ENCODE measurements at places on chromosomes 5 and 9.

DNA sequence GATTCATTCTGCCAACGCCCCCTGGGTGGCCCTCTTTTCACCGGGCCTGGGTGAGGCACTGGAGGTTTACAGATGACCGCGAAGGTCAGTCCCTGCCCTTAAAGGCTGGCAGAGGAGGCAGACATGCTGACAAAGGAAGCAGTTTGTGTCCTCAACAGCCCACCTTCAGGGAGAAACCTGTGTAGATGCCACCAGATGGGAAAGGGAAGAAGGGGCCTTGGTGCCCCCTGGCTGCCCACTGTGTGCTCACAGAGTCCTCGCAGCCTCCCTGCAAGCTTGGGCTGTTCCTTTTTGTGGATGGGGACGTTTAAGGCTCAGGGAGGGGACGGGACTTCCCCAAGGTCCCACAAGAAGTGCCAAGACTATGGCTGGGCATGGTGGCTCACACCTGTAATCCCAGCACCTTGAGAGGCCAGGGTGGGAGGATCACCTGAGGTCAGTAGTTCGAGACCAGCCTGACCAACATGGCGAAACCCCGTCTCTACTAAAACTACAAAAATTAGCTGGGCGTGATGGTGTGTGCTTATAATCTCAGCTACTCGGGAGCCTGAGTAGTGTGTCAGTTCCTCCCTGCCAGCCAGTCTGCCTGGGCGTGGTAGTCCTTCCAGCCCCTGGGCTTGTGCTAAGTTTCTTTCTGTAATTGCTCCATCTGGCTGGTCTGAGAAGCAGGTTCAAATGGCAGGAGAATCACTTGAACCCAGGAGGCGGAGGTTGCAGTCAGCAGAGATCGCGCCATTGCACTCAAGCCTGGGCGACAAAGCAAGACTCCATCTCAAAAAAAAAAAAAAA lies 36.2 kb downstream of the NEK6 start:
- DNase-seq, result no peak

DNA sequence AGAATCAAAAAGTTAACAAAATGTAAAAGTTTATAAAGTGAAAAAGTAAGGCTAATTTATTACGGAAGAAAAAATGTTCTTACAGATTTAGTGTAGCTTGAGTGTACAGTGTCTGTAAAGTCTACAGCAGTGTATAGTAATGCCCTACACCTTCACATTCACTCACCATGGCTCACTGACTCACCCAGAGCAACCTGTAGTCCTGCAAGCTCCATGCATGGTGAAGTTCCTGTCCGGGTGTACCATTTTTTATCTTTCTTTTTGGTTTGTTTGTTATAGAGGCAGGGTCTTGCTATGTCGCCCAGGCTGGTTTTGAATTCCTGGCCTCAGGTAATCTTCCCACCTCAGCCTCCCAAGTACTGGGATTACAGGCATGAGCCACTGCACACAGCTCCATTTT lies 93.6 kb downstream of the MED27 start:
- DNase-seq, result no peak

- no peak for DNase-seq
These were observed 35.6 kb downstream of the TPPP start for GRCh38 chr5:657570-657969.

DNA sequence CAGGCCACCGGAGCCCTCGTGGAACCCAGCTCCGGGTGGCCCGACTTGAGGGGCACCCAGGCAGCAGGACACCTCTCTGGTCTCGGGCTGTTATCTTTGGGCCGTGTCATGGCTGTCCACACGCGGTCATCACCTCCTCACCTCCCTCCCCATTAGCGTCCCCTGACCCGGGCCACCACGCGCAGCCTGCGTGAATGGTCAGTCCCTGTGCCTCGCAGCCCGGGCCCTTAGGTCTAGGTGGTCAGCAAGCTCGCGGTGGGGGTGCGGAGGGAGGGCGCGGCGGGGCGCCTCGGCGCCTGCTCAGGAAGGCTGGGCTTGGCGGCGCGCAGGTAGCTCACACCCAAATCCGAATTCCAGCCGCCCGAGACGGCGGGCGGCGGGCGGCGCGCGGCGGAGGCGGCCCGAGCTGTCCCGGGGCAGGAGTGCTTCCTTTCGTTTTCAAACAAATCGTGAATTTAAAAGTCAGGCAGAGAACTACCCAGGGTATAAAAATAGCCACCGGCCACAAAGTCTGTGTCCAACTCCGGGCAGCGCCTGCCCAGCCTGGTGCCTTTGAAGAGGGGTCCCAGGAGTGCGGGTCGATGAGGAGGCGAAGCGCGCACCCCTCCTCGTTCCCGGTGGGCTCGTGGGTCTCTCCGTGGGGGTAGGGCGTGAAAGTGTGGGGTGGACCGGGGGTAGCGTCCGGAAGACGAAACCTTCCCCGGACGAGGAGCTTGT lies 1.0 kb upstream of the RXRA start:
- no peak for DNase-seq

- DNase-seq, result no peak
These were observed 1337.2 kb downstream of the PTPRD start for GRCh38 chr9:9275601-9276000.

DNA sequence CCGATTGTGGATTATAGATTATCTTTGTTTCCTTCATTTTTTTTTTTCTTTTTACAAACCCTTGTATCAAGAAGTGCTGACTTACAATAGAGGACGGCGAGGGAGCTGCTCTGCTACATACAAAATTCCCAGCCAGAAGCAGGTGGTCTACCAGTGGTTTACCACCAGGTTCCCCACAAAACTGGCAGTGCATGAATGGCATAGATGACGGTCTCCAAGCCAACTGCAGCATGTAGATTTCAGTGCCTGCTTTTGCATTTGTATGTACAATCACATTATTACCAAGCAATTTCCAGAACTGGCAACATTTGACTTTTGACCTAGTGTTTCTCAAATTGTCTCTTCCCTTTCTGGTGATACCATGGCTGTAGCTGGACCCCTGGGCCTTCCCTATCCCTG lies 84.0 kb downstream of the ACER2 start:
- DNase-seq, result no peak

DNA sequence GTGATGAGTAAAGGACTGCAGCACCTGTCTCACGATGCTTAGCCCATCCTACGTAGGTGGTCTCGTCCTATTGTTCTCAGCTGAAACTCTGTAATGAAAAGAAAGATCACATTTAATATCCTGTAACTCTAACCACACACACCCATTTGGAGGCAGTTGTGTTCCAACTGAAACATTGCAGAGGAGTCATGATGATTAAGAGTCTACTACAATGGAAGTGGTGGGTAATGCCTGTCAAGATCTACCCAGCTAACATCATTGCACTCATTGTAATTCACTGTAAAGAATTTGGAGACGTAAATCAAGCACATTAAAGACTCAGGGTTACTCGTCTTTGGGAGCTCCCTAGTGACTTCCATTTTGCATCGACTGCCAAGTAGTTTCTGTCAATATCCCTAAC lies 106.0 kb upstream of the PTPN3 start:
- DNase-seq, result no peak

GRCh38 chr9:76891874-76892273 lies 14.0 kb downstream of the PRUNE2 start:
- DNase-seq, result no peak

DNA sequence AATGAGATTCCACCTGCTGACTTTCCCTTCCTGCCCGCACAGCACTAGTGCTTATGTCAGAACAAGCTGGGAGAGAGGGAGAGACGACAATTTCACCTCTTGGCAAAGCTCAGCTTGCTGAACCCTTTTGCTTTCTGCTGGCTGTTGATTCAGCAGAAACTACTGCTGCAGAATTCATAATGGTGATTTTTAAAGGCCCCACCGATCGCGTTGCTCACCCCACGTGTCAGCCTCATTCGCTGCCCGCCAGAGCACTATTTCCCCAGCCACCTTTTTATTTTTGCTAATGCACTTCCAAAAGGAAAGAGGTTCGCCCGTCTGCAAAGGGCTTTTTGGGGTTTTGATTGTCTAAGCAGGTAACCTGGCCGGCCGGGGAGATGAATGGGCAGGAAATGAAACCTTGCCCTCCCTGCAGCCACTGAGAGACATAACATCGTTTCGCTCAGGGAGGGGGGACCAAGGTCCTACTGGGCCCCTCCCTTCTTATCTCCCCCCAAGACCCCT lies 1.3 kb downstream of the PPP2R2B start:
- DNase-seq, result no peak

GRCh38 chr5:120164986-120165385 lies 299.1 kb upstream of the PRR16 start:
- no peak for DNase-seq

DNA sequence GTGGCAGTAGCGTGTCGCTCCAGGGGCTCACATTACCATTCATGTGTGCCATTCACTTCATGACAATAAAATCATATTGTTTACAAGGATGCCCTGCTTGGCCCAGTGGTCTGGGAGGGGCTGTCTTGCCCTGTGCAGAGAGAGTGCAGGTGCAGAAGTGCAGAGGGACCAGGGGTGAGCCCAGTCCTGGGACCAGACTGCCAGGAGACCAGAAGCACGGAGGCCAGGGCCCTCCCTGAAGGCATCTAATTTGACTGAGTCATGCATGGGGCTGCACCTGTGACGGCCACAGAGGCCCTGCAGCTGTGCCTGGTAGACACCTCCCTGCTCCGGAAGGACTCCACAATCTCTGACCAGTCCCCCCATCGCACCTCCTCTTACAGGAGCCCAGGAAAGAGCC lies 164.4 kb upstream of the FOXD4L5 start:
- DNase-seq, result no peak

DNA sequence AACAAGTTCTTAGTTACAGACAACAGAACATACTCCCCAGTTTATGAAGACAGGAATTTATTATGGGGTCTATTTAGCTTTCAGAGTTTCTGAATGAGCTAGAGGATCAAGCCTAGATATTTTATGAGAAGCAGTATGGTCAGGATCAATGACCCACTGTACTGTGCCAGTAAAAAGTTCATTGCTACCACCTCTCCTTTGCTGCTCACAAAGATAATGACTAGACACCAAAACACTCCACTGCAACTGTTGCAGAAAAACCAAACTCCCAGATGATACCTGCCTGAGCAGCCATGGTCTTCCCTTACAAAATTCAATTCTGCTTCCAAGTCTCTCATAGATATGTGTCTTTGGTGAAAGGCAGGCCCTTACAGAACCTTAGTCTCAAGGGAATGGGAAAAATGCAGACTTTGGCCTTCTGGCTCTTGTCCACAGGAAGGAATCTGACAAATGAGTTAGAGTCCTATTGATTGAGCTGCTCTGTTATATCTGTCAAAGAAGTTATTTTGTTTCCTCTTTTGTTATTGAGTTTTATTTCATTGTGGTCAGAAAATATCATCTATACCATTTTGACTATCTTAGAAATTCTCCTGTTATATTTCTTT lies 74.7 kb upstream of the RASGRF2 start:
- DNase-seq, result no peak

DNA sequence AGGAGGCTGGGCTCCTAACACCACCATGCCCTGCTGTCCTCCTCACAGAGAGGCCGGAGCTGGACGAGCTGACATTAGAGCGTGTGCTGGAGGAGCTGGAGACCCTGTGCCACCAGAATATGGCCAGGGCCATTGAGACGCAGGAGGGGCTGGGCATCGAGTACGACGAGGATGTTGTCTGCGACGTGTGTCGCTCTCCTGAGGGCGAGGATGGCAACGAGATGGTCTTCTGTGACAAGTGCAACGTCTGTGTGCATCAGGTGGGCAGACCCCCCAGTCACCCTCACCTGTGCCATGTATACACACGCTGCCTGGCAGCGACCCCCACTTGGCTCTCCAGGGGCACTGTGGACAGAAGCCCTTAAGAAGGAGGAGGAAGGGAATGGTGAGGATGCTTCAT lies 35.2 kb downstream of the JADE2 start:
- no peak for DNase-seq

GRCh38 chr9:112378328-112379176 lies 1.4 kb upstream of the HSDL2 start:
- DNase-seq, result no peak

DNA sequence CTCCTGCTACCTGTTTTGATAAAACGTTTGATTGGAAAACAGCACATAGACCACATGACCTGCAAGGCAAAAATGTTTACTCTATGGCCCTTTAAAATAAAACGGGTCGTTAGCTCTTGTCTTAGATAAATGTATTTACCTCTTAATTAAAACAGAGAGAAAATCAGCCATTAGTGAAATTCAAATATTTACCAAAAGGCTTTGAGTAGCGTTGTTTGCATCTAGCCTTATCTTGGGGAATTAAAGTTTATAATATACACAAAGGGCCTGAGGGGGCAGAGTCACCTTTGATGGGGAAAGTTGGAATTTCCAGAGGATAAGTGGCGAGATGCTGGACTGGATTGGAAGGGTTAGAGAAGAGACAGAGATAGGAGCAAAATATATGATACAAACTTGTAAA lies 111.3 kb downstream of the FBXO4 start:
- DNase-seq, result no peak

DNA sequence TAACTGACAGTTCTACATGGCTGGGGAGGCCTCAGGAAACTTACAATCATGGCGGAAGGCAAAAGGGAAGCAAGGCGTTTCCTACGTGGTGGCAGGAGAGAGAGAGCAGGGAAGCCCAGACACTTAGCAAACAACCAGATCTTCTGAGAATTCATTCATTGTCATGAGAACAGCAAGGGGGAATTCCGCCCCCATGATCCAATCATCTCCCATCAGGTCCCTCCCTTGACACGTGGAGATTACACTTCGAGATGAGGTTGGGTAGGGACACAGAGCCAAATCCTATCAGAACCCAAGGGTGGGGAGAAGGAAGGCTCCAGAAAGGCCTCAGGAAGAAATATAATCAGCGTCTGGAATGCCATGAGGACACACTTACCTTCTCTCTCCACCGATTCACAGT lies 34.3 kb downstream of the KIF4B start:
- no peak for DNase-seq

DNA sequence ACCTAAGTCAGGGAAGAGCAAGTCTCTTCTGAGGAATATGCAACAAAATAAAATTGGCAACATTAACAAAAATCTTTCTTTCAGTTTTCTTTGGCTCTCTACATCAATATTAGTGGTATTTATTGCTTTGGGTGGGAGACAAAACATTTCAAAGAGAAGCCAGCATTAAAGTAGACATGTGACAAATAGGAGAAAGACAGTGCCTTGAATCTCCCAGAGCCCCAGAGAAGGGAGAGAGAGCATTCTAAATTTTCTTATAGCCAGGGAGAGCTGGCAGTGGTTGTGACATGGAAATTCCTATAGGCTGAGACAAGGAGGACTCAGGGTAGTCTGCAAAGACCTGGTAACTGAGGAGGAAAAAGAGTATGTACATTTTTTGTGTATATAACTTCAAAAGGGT lies 79.4 kb upstream of the NREP start:
- no peak for DNase-seq

GRCh38 chr5:9951865-9952516 lies 297.7 kb downstream of the ATPSCKMT start:
- DNase-seq, result no peak

Measured in bone marrow (tissue), 2 donors.